ENCODE measurements at places on chromosomes 4 and X.

GRCh38 chr4:140839406-140839805, 83.2 kb upstream of the TBC1D9 start:
- DNase-seq = no peak

- DNase-seq = no peak
Measured at GRCh38 chr4:95073646-95074045, 315.9 kb downstream of the BMPR1B start.

DNA sequence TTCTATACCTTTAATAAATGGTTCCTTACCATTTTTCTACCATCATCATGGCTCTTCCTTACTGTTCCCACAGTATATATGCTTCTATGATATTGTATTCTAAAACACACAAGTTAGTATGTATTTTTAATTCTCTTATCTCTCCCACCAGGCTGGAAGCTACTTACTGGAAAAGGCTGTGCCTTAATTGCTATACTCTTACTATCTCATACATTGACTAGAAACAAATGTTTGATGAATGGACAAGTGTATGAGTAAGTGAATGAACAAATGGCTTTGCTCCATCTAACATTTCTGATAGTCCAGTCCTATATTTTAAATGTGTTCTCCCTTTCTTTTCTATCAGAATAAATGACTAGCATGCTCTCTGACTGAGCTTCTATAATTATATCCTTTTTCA, 320.8 kb upstream of the RASGEF1B start:
- DNase-seq = no peak

GRCh38 chrX:13283950-13284546, 35.8 kb downstream of the ATXN3L start:
- no peak for DNase-seq

GRCh38 chr4:123602007-123602406, 205.4 kb downstream of the SPRY1 start:
- DNase-seq = no peak

GRCh38 chr4:4818415-4819212, 40.9 kb upstream of the MSX1 start:
- no peak for DNase-seq

DNA sequence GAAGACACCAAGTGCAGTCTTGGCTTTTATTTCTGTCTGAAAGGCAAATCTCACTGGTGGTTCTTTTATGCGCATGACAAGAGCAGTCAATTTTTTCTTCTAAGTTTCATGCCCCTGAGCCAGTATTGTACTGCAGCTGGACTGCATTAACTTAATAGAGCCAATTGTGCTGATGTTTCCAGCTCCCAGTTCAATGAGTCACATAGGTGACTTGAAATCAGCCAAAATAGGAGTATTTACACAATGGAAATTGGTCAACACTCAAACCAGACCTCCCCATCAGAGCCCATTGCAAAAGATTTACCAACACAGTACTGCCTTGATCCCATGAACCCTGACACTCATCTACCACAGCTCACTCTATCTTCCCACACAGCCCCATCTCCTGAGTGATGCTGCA, 100.3 kb upstream of the GUCY1A1 start:
- DNase-seq = no peak

- no peak for DNase-seq
Measured at GRCh38 chrX:86002076-86002896, 45.1 kb downstream of the CHM start.

Data from gastrocnemius medialis (tissue), 4 donors.